Hippocampal formation (tissue), 2 donors: ENCODE measurements at places on chromosomes 16 and 17.

DNA sequence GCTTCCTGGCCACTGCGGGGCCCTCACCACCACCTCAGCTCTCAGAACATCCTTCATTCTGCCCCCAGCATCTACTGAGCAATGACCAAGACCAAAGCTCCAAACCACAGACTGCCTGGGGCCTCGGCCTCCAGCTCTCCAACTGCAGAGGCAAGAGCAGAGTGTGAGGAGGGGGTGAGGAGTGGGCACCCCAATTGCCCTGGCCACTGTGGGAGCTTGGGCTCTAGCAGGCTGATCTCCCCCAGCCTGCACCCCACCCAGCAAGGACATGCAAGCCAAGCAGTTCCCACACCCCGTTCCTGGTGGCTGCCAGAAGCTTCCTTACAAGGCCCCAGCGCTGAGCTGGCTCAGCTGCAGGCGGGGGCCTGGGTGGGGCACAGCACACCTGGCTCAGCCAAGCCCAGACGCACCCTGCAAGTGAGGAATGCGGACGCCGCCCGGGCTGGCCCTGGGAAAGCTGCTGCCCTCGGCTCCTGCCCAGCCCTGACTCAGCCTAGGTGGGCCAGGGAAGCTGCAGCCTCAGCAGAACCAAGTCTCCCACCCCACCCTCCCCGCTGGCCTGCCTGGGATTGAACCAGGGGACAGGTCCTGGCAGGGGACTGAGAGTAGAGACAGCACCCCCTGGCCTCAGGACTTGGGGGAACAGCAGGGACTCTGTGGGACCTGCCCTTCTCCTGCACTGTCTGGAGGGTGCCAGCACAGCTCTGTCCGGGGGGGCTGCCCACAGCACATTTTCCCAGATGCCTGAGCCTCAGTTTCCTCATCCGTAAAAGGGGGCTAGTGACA lies 29.7 kb upstream of the KRT17 start:
- DNase-seq = no peak

DNA sequence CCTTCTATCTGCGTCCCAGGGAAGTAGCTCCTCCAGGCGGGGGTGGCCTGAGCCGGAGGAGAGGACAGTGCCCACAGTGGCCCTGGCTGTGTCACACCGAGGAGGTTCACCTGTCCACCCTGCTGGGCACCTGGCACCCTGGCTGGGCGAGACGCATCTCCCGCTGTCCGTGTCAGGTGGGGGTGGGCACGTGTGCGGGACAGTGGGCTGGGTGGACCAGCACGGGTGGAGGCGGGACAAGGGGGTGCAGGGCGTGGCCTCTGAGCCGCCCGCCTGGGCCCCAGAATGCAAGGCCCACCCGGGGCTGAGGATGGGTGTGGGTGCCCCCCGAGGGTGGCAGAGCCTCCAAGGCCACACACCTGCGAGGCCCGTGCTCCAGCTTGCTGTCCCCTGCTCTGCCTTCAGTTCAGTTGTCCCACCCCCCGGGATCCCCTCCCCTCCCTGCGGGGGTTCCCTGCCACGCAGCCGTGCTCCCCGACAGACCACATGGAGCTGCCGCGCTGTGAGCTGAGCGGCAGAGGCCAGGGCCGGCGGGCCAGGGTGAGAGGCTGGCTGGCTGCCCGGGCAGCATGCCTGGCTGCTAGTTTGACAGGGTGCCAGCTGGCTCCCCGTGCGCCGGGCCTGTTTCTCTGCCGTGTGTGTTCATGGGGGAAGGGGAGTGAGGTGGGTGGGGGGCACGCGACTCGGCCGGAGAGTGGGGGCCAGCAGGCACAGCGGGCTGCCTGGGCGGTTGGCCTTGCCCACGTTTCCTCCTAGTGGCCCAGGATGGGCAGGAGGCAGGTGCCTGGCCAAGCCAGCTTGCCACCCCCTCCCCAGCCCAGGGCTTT lies 33.9 kb downstream of the BAHCC1 start:
- peak; percentile 89 for DNase-seq

GRCh38 chr16:22206842-22207714 lies 1.0 kb downstream of the EEF2K start:
- DNase-seq = no peak

DNA sequence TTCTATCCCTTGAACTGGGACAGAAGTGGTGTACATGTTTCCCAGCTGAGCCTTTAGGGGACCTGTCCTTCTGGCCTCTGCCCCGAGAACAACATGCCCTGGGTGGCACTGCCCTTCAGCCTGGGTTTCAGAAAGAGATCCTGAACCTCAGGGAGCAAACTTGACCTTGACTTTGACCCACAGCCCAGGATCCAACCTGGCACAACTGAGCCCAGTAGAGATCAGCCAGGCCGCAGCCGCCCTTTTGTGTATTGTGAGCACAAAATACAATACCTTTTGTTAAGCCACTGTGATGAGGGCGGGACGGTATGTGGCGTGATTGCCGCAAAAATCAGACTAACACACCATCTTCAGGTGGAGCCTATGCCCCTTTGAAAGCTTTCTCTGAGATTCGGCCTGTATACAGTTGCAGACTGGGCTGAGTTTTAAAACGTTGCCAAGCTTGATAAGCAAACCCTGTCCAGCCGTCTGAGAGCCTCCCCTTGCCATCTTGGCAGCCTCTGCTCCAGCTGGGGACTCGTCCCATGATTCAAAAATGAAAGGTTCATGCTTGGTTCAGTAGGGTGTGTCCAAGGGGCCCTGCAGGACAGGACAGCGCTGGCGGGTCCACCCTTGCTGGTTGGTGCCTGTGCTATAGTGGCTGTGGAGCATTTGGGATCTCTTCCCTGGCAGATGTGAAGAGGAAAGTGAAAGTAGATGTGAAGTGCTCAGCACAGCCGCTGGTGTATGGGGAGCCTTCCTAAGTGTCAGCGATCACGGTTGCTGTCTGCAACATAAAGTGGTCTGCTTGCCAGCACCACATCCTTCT lies 40.3 kb downstream of the FOXL1 start:
- no peak for DNase-seq

- DNase-seq = no peak
Measured at GRCh38 chr16:17403859-17404545, 66.8 kb downstream of the XYLT1 start.

DNA sequence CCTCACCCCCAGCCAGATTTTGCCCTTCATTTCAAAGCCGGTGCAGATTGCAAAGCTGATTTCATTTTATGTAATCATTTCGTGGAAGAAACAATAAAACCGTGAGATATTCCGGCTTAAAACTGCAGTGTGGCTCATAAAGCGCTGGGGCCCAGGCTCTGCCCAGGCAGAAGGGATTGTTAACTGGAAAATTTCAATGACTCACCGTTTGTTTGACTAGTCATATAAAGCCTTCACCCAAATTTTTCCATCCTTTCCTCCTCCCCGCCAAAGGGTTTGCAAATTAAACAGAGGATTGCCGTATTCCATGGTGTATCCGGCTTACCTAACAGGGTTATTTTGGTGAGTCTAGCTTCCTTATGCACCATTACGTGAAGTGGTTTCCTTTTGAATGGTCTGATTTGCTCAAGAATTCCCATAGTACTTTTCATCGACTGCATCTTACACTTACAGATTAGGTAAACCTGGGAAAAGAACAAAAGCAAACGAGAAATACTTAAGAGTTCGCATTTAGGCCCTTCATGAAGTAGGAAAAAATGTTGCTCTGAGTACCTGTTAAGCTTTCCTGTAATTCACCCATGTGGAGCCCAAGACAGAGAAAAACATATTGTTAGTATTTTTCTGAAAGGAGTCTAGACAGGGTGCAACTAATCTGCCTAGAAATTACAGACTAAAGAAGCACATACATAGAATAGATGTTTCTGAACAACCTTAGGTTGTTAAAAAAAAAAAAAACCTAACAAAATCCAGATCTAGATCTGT lies 949 bp upstream of the GSPT1 start:
- no peak for DNase-seq

DNA sequence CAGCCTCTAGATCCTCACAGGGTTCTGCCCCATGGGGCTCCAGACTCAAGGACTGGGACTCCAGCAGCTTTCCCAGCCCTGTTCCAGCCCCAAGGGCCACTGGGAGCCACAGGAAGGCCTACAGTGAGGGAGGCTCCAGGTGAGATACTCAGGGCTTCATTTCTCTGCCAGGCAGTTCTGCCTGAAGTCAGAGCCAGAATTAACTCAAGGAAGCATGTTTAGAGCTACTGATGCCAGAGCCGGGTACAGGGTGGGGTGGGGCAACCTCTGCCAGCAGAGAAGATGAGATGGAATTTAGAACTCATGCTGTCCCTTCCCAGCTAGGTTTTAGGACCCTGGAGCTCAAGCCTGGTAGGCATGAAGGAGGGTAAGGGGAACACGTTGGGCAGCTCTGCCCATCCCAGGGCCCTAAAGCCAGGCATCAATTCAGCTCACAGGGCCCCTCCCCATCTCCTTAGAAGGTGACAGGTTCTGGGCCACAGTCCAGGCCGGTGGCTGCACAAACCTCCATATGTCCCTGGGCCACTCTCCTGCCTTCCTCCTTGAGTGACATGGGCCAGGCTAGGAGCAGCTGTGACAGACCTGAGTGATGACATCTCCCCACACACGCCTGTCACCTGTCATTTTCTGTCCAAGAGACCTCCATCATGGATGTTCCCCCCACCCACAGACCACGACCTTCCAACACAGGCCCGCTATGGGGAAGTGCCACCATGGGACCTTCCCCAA lies 24.5 kb upstream of the SPPL2C start:
- no peak for DNase-seq

DNA sequence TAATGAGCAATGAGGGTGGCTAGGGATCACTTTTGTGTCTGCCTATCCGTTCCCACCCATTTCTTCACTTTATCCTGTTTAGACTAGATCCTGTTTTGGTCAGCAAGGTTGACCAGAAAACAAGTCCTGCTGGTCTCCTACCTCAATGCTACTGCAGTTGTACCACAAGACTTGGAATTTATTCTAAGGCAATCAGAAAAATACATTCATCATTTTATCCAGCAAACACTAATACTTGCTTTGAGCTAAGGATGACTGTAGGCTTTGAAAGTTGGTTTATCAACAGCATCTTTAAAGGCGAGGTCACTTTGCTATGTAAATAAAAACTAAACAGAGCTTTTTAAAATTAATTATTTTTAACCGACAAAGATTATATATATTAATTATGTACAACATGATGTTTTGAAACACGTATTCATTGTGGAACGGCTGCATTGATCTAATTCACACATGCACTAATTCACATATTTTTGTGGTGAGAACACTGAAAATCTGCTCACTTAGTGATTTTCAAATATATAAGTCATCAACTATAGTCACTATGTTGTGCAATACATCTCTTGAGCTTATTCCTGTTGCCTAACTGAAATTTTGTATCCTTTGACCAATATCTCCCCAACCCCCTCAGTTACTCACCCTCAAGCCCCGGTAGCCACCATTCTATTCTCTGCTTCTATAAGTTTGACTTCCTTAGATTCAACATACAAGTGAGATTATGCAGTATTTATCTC lies 125.9 kb upstream of the HS3ST3A1 start:
- no peak for DNase-seq

GRCh38 chr16:55465077-55465896 lies 13.7 kb upstream of the MMP2 start:
- DNase-seq = peak; percentile 74

DNA sequence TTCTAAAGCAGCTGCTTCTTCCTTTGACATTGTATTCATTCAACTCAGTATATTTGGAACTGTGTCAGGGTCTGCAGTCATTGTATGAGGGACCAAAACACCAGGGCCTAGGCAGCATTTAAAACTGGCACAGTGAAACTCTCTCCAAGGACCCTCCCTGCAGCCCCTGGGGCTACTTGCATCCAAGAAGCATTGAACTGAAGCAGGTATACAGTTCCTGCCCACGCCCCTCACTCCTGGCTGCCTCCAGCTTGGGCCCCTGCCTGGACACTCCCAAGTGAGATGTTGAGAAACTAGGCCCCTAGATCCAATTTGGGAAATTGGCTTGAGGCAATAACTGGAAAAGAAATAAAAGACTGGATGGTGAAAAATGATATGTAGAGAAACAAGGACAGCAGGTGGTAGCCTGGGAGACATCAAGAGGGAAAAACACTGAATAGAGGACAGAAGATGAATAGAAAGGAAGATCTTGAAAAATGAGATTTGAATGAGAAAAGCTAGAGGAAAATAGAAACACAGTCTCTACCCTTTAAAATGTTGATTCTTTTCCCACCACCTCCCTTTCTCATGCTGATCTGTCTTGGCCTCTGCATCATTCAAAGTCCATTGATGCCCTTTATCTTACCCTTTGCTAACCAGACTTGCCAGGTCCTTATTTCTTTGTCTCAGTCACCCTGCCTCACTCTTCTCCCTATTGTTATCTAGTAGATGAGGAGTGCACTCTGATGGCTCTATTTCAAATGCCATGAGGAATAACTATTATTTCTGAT lies 368.8 kb upstream of the CDH8 start:
- DNase-seq = no peak

GRCh38 chr17:37413875-37414519 lies 7.3 kb downstream of the TADA2A start:
- no peak for DNase-seq

DNA sequence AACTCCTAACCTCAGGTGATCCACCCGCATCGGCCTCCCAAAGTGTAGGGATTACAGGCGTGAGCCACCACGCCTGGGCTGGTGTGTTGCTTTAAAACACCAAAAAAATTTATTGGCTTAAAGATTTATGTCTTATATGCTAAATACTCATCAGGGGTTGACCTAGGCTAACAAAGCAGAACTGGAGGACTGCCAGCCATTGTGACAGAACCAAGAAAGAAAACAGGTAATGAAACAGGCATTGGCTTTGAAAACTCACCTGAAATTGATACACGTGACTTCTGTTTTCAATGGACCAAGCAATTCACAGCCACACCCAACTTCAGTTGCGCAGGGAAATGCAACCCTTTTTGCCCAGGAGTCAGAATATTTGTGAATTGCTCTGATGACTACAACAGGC lies 4.9 kb upstream of the PHAF1 start:
- DNase-seq = no peak

GRCh38 chr17:81037026-81037797 lies 2.3 kb downstream of the BAIAP2 start:
- no peak for DNase-seq

DNA sequence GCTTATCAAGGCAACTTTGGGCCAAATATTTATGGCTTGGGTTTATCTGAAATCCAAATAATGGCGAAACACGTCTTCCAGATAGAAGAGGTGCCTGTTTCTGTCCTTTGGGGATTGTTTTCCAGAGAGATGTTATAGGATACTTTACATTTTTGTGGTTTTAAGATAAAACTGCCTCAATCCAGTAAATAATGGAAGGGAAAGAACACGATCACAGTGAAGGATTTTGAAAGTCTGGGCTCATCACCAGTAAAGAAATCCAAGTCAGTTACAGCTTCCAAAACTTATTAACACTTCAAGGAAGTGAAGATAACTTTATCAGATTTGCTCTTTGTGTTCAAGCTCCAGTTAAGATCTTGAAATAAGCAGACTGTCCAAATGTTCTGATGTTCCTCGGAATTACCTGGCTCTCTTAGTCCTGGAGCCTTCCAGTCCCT lies 30.1 kb downstream of the DNAH2 start:
- DNase-seq = no peak

- DNase-seq = no peak
Measured at GRCh38 chr17:54859187-54859586, 41.5 kb upstream of the TOM1L1 start.
